Neural progenitor cell (in vitro differentiated cells): ENCODE measurements at places on chromosomes 1 and 21.

GRCh38 chr1:53862507-53862906 is 24.4 kb upstream of the NDC1 start:
- DNase-seq: no peak

GRCh38 chr1:17437260-17437579 is 2.3 kb downstream of the RCC2 start:
- no peak for DNase-seq

GRCh38 chr1:201861448-201861847 is 27.2 kb upstream of the SHISA4 start:
- DNase-seq: no peak

DNA sequence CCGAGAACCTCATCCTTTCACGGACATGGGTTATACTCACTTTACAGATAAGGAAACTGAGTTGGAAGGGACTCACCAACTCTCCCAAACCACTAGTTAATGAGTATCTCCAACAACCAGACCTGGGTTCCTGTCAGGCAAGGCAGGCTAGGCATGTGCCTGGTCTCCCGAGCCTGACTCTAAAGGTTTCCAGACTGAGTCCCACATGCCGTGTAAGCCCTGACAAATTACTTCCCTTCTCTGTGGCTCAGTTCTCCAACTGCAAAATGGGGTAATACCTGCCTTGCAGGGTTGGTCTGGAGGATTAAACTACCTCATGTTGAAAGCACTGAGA is 34.3 kb downstream of the SSBP3 start:
- no peak for DNase-seq

GRCh38 chr1:221768444-221769066 is 26.7 kb upstream of the DUSP10 start:
- DNase-seq: no peak

- DNase-seq: no peak
These were observed 6.3 kb downstream of the ATF6 start for GRCh38 chr1:161772397-161772796.

DNA sequence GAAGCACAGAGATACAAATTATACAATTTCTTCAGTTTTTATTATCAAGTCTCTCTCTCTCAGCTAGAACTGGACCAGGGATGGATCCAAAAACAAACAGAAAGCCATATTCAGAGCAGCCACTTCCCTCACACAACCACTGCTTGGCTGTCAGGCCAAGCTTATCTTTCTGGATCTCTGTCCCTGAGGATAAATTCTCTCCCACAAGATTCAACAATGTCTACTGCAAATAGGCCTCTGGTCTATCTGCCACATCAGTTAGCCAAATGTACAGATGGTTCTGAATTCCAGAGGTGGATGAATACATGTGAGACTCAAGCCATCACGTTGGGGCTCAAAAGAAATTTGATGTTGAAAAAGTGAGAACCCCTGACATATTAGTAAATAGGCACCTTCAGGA is 350.9 kb downstream of the LTN1 start:
- DNase-seq: no peak
